Inflammatory macrophage treated with lipopolysaccharide for 1 hour (primary cell): ENCODE measurements at places on chromosomes 16 and 17.

- DNase-seq = peak; percentile 41
Measured at GRCh38 chr16:54928411-54929089, 2.1 kb upstream of the IRX5 start.

DNA sequence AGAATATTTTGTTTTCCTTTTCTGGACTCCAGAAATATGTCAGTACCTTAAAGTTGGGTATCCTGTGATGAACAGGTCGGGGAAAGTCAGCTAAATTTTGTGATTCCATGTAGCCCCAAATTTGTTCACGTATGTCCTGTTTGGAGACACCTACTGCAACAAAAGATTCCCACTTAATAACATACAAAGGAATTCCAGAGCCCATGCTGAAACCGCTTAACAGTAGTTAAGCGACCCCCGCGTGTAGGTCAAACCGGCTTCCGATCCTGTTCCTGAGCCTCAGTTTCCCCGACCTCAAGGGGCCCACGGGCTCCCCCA, 477 bp downstream of the MTHFSD start:
- no peak for DNase-seq

GRCh38 chr17:34406226-34406625, 43.2 kb upstream of the CCL1 start:
- peak; percentile 18 for DNase-seq

DNA sequence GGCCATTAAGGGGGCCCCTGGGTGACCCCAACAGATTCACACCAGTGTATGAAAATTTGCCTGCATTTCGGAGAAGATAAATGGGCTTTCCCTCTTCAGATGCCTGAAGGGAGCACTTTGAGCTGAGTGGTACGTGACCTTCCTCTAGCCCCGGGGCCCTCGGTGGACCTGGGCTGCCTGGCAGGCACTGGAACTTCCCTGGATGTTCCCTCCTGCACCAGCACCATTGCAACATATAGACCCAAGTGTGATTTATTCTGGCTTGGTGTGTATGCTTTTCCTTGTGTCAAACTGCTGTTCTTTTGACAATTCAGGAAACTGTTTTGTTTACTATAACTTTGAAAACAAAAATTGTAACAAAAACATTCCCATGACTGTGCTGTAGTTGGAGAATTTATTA, 93.8 kb downstream of the TNFRSF13B start:
- DNase-seq = no peak

DNA sequence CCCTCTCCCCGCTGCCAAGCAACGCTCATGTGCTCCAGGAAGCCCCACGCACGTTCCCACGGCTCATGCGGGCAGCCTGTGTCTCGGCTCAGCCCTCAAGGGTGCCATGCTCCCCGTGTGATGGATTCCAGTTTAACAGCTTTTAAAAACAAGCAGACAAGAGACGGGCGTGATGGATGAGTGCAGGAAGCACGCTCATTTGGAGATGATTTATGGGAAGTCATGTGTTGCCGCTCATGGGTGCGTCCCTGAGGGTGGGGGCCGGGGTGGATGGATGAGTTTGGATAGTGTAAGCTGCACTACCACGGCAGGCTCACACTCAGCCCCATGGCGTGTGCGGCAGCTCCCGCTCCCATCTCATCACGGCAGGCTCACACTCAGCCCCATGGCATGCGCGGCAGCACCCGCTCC, 132.8 kb downstream of the RBFOX3 start:
- DNase-seq = no peak

DNA sequence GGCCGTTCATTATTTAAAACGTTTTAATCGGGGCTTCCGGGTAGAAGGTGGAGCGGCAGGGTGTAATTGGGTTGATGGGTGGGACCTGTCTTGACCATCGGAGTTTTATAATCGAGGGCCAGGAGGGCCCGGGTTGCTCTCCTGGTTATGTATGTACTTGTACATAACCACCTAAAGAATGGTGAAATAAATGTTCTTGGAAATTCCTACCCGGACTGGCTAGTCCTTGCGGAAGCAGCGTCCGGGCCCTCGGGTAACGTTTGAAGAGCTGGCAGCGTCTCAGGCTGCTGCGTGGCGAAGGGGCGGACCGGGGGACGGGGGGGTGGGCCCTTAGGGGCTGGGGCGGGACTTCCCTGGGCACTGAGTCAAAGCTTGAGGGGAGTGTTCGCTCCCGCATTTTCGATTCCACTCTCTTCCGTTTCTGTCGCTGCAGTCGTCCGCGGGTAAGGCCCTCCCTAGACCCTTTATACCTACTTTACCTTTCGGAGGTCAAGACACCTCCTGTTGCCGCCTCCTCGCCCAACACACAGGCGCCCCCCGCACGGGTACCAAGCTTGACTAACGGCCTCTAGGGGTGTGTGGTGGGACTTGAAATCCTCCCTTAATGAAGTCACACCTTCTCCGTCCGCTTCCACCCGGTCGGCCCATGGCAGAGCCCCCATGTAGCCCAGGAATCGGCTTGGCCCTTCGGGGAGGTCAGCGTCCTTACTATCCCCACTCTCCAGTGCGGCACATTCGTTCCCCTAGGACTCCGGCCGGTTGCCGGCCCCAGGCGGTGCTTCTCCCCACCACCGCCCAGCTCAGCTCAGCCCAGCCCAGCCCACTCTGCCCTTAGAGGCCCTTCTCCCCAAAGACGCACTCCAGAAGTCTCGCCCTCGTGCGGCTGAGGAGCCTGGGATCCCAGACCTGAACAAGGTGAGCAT, at the start of gene TMEM106A:
TSS of gene TMEM106A (plus strand) at position 396 of the 923 bp plus-strand sequence. CDS start 1,167 bp downstream, outside the sequence.
- DNase-seq = peak; percentile 88
